Panc1 (cell line): ENCODE measurements at places on chromosomes 3 and 15. TPM values are rescaled to one million over a fixed set of nuclear protein-coding genes. Genes with fewer than 3 reads are reported as not detected.

Gene OIP5
- 26.7 TPM for total RNA-seq

GRCh38 chr3:127580327-127581060 lies 10.0 kb downstream of the TPRA1 start:
- no peak for DNase-seq
- no peaks in the 10 kb centered on the region for H3K4me1 ChIP-seq
- H3K27me3 ChIP-seq = no peaks in the 10 kb centered on the region
- H3K36me3 ChIP-seq = no peaks in the 10 kb centered on the region

Gene SPATA12
- 0.10 TPM for total RNA-seq

Gene B4GALT4
- total RNA-seq = 27.4 TPM

- no peaks in the 10 kb centered on the region for H3K27me3 ChIP-seq
- H3K4me3 ChIP-seq = no peak overlapping the region
- H3K27ac ChIP-seq = no peak overlapping the region
- no peak for DNase-seq
- no peaks in the 10 kb centered on the region for H3K36me3 ChIP-seq
These were observed 74.8 kb downstream of the AQP9 start for GRCh38 chr15:58212909-58213526.

Gene SMAD6
- total RNA-seq = 45.9 TPM

Gene MAP3K13
- 26.6 TPM for total RNA-seq

Gene TRNT1
- 22.8 TPM for total RNA-seq

DNA sequence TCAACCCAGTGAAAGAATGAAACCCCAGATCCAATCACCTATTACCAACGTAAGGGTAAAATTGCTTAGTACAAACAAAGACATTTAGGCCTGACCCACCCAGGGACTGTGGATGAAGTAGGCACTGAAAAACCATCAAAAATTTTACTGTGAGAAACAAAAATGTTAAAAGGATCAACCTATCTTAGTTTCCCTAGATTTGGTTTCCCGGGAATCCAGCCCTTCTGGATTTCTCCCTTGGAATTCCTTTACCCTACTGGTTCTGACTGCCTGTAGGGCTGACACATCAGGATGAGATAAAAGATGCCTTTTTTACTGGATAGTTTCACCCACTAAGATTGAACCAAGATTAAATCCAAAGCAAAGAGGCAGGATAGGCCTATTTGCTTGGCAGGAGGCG lies 102.7 kb downstream of the SCAPER start:
- no peak for DNase-seq
- H3K27me3 ChIP-seq = no peaks in the 10 kb centered on the region
- no peak overlapping the region for H3K4me3 ChIP-seq
- no peaks in the 10 kb centered on the region for H3K4me1 ChIP-seq
- H3K36me3 ChIP-seq = no peaks in the 10 kb centered on the region

Gene LRTM1
- not detected for total RNA-seq

- DNase-seq = no peak
- no peak overlapping the region for H3K27ac ChIP-seq
- H3K36me3 ChIP-seq = no peaks in the 10 kb centered on the region
- H3K4me1 ChIP-seq = no peaks in the 10 kb centered on the region
- H3K4me3 ChIP-seq = no peak overlapping the region
These were observed 197.5 kb downstream of the EPHB1 start for GRCh38 chr3:134992586-134992985.

DNA sequence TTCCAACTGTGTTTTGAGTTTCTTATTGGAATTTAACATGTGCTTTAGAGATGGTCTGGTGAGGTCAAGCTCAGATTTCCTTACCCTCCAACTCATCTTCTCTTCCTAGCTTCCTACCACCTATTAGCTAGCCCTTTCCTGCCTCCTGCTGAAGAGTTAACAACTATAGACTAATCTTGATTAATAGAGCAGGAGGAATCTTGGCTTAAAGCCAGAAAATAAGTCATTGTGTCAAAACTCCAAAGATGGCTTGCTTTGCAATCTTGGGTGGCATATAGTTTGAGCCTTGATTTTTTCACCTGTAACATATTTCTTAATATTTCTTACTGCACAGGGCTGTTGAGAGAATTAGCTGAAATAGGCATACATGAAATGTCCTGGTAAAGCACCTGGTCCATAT lies 27.3 kb downstream of the BCL2L10 start:
- H3K4me1 ChIP-seq = 0 out of 2 replicates have a peak, but pooled peaks cover 2% of the 10 kb centered on the region
- H3K4me3 ChIP-seq = no peak overlapping the region
- no peaks in the 10 kb centered on the region for H3K27me3 ChIP-seq
- DNase-seq = no peak

DNA sequence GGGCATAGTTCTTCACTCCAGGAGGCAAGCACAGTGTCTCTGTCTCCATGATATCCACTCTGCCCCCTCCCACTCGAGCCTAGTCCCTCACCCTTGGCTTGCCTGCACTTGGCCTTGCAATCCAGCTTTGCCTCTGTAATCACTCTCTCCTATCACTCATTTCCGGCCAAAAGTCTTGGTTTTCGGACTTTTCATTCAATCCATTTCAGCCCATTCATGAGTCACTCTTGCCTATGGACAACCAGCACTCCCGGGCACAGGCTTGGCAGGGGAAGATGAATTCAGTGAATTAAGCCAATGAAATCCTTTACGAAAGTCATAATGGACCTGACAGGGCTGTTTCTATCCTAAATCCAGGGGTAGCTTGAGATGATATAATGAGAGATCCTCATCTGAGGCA lies 21.7 kb downstream of the DAZL start:
- H3K27me3 ChIP-seq = no peaks in the 10 kb centered on the region
- no peak overlapping the region for H3K4me3 ChIP-seq
- H3K27ac ChIP-seq = no peak overlapping the region
- H3K4me1 ChIP-seq = no peaks in the 10 kb centered on the region

DNA sequence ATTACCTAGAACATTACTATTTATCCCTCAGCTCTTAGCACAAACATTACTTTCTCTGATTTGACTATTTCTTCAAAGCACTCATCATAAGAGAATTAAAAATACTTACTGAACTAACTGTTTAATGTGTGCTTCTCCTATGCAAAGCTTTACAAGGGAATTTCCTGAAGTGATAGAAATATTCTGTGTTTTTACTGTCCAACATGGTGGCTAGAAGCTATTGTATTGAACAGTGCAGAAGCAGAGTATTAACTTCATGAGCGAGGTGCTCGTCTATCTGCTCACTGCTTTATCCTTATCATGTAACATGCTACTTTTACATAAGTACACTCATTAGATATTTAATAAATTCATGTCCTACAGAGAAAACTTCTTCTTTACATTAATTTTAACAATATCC lies 239.1 kb downstream of the ISL2 start:
- no peaks in the 10 kb centered on the region; the same call in 1 of the 2 replicates for H3K4me1 ChIP-seq
- H3K4me3 ChIP-seq = no peak overlapping the region
- no peak overlapping the region for H3K27ac ChIP-seq
- no peaks in the 10 kb centered on the region for H3K27me3 ChIP-seq
- no peaks in the 10 kb centered on the region for H3K36me3 ChIP-seq
- no peak for DNase-seq

DNA sequence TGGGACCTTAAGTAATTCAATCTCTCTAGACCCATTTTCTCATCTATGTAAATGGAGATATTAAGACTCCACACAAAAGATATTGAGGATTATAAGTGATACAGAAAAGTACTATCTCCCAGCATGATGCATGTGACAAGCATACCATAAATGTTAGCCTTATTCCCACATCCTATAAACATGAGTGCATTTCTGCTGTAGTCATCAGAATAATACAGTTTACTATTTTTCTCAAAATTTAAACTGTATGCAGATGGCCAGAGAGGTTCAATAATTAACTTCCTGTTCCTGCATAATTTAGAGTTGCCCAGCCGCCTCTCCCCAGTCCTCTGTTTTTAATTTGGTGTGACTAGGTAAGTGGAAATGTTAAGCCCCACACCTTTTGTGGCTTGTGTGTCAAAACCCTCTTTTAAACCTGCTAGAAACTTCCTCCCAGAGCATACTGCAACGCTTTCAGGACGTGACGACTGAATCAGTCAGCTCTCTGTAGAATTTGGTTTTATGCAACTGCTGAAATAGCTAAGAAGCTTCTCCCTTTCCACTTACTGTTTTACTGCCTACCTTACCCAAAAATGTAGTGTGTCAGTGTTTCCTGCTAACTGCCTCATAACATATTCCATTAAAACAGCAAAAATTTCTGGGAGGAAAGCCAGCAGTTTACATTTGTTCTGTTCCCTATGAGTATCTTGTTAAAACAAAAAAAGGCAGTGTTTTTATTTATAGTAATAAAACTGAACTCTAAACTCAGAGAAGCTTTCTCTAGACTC lies 1037.9 kb downstream of the EPHA3 start:
- H3K4me3 ChIP-seq = no peak overlapping the region
- H3K4me1 ChIP-seq = no peaks in the 10 kb centered on the region
- no peaks in the 10 kb centered on the region for H3K36me3 ChIP-seq
- H3K27ac ChIP-seq = no peak overlapping the region
- no peaks in the 10 kb centered on the region for H3K27me3 ChIP-seq

DNA sequence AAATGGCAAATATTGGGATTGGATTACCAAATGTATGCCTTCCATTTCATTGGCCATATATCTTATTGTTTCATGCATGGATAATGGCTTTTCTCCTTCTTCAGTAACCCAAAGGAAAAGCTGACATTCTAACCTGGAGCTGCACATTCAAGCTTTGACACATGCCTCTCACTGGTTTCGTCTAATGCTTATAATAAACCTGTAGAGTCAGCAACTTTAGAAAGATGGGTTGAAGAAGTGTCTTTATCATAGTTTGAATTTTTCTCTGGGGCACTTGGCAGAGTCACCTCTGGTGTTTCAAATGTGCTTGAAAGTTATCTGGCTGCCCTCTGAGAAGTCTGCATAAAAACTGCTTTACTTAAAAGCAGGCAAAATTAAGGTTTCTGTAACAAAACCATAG lies 55.4 kb upstream of the GOLGA8A start:
- H3K27me3 ChIP-seq = peaks cover 12% of the 10 kb centered on the region; the same call in 1 of the 2 replicates
- no peak for DNase-seq

- H3K4me1 ChIP-seq = no peaks in the 10 kb centered on the region
- H3K27me3 ChIP-seq = no peaks in the 10 kb centered on the region; the same call in 1 of the 2 replicates
- H3K27ac ChIP-seq = no peak overlapping the region
- H3K36me3 ChIP-seq = no peaks in the 10 kb centered on the region
These were observed 89.4 kb downstream of the KCNAB1 start for GRCh38 chr3:156209631-156210335.
